ENCODE measurements at places on chromosomes 5 and 9.

GRCh38 chr5:77772729-77773128 is 3.4 kb downstream of the TBCA start:
- no peak for DNase-seq

GRCh38 chr5:55720188-55720703 is 8.1 kb upstream of the SLC38A9 start:
- DNase-seq: no peak

DNA sequence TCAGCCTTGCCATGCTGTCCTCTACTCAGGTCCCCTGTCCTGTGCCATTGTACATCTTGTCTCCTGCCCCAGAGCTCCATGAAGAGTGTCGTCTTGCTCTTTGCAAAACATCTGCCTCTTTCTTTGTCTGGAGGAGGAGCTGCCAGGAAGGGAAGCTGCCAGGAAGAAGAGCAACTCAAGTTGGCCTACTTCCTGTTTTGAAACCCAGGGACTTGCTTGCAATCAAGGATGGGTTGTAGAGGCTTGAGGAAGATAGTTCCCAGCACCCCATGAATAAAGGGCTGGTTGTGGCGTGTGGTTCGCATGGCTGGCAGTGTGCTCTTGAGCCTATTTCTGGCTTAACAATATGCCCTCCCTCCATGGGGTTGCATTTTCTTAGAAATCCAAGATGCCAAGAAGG is 53.0 kb upstream of the CPEB4 start:
- DNase-seq: no peak

GRCh38 chr9:113899205-113899604 is 23.1 kb downstream of the ZNF618 start:
- DNase-seq: no peak

DNA sequence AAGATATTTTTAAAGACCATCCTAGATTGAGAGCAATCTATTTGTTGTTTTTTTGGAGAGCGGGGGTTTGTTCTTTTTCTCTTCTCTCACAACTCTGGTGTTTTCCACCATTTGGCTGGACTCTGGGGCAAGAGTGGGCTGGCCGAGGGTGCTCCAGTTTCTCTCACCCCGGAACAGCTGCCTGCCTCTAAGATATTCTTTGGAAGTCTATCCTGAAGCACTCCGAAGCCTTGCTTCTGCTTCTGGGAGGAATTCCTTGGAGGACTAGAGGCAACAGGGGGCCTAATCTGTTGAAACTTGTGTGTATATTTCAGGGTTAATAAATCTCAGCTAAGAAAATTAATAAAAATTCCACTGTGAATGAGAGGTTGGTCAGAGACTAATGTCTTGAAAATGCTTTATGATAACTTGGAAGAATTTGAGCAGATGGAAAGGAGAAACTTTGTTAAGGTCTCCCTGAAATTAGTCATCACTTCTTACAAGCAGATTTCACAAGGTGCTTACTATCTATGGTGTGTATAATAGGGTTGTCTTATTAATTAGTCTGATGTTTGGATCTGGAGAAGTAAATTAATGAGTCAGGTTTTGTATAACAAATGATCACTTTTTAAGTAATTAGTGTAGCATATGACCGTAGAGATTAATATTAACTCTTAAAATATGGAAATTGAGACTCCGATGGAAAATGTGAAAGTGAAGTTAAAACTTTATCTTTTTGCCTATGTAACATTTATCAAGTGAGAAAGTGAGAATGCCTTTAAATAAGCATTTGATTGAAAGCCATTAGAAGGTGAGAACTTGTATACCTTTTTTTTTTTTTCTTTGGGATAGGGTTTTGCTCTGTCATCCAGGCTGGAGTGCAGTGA is 4.0 kb downstream of the MAN2A1 start:
- no peak for DNase-seq

DNA sequence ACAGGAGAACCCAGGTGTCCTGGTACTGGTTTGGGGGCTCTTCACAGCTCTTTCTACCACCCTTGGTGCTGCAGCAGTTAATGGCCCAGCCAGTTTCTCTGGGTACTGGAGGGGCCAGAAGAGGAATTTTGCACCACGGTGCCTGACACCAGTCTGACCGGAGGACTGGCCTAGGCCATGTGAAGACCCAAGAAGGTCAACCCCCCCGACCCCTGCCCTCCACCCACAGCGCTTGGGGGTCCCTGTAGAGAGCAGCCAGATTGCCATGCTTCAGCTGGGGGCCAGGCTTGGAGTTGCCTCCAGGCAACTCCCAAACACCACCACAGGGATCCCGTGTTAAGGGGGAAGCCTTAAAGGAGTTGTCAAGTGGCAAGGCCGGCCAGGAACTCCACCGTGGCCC is 6.2 kb downstream of the ARSI start:
- no peak for DNase-seq

DNA sequence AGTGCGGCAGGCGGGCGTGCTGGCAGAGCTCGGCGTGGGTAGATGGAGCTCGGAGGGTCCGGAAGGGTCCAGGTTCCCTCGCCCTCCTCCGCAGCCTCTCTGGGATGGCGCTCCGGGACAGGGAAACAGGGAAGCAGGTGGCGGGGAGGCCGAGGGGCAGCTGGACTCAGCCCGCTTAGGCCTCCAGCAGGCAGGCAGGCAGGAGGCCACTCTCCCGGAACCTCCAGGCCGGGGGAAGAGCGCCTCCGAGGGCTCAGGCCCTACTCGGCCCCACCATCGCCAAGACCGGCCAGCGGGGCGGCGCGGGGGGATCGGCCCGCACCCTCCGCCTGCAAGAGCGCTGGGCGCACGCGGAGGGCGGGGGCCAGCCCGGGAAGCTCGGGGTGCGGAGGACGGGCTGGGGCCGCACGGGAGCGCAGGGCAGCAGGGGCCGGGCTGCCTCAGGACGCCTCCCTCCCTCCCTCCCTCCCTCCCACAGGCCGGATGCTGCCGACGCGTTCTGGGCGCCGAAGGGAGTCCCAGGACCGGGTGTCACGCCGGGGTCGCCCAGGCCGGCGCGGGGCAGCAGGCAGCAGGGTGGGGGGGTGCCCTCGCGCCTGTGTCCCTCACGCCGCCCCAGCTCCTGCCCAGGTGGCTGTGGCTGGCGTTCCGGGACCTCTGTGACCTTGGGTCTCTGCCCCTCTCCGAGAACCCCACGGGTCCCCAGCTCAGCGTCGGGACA is 977 bp downstream of the MGAT4B start:
- DNase-seq: peak; percentile 72

DNA sequence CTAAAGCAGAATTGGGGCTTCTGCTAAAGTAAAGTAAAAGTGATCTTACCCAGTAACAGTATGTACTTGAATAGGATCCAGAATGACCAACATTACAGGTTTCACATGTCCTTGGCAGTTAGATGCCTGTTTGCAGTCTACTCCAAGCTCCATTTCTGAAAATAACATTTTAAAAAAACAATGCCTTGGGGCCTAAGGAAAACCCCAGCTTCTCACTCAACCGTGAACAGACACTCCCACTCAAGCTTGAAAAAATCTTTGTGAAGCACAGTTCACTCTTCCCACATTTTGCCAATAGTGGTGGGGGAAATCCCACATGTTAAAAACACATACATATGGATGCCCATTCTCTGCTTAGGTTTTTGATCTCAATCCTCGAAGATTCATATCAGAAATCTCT is 304.1 kb downstream of the ARRDC3 start:
- no peak for DNase-seq

DNA sequence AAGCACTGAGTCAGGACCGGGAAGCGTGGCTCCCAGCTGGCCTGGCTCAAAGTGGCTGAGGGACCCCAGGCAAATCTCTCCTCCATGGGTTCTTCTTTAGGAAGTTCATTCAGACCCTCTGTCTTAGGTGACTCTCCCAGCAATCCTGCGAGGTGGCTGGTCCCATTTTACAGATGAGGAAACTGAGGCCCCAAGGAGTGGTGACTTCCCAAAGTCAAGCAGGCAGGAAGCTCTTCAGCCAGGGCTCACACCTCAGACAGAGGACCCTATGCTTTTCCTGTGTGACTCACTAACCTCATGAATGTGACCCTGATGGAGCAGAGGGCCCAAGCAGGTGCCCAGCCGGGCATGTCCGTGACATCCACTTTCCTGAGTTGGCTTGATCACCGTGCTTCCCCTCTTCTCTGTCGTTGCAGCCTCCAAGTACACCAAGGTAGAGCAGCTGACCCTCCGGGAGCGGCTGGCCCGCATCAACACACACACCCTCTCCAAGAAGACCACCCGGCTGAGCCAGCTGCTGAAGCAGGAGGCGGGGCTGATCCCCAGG is 36.5 kb downstream of the ARHGEF37 start:
- DNase-seq: no peak

DNA sequence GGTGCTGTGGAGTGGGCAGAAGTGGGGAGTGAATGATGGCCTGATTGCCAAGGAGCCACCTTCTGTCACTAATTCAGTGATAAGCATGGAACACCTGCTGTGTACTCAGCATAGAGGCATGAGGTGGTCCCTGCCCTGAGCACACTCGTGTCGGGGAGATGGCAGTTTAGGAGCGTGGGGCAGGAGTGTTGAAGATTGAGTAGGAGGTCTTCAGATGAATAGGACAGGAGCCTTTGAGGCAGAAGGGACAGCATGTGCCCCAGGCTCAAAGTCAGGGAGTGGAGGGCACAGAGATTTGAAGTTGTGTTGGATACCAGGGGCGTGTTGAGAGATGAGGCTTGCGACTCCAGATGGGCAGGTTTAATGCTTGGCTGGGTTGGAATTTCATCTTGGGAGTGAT is 55.0 kb downstream of the ZNF618 start:
- no peak for DNase-seq

GRCh38 chr9:87713278-87713987 is 12.5 kb upstream of the CTSL start:
- DNase-seq: peak; percentile 87

GRCh38 chr5:110386782-110387181 is 339.7 kb downstream of the TMEM232 start:
- DNase-seq: no peak

DNA sequence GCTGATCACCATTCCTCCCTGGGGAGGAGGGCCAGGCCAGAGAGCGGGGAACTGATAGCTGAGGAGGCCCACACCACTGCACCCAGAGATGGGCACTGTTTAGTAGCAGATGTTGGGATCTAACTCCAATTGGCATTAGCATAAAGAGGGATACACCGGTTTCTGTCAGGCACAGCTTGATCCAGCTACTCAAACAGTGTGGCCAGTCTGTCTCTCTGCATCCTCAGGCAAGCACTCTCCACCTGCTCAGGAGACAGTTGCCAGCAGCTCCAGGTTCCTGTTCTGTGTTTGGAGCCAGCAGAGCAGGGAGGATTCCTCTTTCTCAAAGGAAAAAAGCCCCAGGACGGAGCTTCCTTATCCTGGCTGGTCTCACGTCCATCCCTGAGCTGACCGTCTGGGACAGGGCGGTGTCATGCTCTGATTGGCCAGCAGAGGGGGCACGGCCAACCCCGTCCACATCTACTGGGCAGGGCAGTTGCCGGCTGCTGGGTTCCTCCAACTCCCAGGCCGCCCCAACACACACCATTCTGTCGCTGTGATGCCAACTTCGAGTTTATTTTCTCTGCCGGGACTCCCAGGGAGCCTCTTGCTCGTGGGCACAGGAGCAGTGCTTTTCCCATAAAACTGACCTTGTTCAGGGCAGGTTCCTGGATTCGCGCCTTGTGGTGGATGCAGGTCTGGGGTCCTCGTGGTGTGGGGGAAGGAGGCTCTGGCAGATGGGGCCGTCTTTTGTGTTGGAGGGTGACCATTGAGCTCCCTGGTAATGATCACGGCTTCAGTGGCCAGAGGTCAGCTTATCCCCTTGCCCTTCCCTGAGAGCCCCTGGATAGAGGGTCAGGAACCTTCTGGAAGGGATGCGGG is 47.9 kb downstream of the COL5A1 start:
- peak; percentile 67 for DNase-seq

- no peak for DNase-seq
Measured at GRCh38 chr9:13832446-13832845, 481.5 kb downstream of the NFIB start.

DNA sequence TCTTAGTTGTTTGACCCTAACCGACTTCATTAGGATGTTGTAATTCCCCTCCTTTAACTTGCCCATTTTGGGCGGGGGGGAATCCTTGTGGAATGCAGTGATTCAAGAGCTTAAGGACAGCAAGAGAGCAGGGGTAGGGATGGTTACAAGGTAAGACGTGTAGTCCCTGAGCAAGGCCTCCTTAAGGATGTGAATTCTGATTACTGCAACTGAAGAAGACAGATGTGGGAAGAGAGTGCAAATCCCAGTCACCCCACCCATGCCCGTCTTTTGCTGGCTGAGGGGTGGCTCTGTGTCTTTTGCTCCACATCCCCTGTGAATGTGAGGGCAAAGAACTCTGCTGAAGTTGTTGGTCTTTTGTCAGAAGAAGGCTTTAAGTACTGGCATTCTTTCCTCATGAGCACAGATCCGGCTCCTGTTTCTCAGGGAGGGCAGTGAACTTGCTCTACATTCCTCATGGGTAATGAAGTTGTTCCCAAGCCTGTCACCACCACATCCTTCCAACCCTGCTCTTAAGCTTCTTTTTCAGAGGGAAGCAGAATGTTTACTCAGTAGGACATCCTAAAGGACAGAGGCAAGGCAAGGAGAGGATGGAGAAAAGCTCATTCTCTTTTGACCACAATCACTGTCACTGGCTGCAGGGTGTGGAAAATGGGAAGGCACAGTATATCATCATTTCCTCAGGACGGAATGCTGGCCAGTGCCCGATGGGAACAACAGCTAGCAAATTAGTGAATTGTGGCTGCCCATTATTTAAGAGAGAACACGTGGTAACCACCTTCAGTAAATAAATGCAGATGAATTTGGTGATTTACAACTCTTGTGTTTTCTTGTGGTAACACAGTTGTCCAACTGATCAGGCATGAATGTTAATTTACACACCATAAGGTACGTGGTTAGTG is 61.5 kb downstream of the RAI14 start:
- DNase-seq: no peak

DNA sequence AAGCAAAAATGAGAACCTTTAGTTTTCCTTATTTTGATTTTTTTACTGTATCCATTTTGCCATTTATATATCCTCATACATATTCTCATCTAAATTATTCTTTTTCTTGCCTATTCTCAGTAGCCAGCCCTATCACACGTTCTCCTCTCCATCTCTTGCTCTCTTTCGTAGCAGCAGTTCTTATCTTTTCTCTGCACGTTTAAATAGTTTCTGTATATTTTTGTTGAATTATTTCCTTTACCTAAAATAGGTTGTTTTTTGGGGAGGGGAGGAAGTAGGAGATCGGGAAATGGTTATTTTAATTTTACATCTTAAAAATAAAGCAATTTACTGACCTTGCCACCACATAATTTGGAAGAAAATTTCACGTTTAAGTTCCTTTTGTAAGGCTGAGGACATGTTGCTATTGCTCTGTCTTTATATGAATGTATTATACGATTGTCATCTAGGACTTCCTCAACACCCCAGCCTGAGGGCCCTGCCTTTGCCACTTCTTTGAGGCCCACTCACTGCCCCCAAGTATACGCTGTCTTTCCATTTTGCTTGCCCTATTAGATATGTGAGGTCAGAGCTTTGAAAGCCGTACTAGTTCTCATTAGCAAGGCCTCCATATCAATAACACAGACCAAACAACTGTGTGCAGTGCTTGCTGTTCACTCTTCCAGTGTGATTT is 140.3 kb downstream of the GNAQ start:
- DNase-seq: no peak
